ENCODE measurements at places on chromosomes 3 and 15.

DNA sequence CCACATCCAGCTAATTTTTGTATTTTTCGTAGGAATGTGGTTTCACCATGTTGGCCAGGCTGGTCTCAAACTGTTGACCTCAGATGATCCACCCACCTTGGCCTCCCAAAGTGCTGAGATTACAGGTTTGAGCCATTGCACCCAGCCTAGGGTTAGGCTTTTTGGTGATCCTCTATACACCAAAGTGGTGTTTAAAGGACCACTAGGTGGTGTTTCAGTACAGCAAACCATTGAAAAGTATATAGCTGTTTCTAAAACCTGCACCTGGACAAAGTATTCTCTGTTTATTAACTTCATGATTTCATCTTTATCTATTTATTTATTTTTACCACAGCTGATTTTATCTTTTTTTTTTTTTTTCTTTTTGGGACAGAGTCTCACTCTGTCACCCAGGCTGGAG, 68.4 kb downstream of the MINDY2 start:
- DNase-seq = no peak

DNA sequence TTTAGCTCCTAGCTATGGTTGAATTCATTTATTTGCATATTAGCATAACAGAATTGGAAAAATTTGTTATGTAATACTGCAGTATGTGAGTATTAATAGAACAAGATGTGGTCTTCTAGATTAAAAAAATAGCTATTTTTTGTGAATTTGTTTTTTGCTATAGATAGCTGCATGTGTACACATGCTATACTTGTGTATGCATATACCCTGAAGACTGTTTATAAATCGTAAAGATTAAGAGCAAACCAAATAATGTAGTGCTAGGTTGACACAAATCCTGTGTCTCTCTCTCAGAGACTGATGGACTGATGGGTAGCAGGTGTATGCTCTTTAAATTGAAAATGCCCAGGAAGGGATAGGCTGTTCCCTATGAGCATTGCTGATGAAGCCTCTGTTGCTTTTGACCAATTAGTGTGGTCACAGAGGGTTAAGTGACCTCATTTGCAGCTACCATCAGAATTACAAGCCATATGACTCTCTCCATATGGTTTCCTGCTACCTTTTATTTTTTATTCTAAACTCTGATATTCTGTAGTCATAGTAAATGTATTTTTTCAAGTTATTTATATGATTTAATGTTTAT, 9.0 kb downstream of the PLCL2 start:
- DNase-seq = no peak

DNA sequence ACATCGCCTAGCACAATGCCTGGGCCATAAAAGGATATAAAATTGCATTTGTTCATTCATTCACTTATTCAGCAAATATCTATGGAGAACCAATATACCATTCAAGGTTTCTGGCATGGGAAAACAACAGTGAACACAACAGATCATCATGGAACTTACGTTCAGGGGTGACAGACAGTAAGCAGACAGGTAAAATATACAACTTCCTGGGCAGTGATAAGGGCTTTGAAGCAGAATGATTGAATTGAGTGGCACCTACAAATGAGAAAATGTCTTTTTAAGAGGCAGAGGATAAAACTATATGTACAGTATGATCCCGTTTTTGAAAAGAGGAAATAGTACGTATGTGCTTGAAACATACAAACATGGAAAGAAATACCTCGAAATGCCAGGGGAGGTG, 39.2 kb downstream of the CMTM7 start:
- DNase-seq = no peak

DNA sequence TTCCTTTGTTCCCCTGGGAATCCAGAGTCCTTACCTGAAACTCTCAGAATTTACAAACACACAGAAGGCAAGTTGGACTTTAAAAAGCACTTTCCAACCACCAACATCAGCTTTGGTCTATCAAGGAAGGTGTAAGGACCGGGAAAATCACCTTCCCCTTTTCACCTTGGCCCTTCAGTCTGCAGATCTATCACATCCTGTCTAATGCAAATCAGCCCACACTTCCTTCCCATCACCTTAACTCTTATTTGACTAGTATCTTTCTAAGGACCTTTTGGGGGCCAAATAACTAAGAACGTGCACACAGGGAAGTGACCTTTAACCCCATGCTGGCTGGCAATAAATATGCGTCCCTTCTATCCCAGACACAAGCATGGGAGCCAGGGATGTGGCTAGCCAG, 320.6 kb downstream of the ARRDC4 start:
- no peak for DNase-seq

- no peak for DNase-seq
These were observed 536.7 kb upstream of the LMCD1 start for GRCh38 chr3:7964899-7965298.

GRCh38 chr3:157520485-157521150, 17.4 kb upstream of the VEPH1 start:
- no peak for DNase-seq

- peak; percentile 76 for DNase-seq
These were observed 6.7 kb downstream of the BCL2L10 start for GRCh38 chr15:52105846-52106245.

DNA sequence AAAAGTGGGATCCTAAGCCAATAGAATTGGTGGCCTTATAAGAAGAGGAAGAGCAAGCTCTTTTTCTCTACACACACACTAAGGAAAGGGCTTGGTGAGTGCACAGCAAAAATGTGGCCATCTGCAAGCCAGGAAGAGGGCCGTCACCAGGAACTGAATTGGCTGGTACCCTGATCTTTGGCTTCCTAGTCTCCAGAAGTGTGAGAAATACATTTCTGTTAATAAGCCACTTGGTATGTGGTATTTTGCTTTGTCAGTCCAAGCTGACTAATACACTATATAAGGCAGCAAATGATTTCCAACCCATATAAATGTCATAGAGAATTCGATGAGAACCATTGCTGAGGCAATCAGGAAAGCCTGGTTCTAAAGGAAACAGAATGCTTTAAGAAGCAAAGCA, 816.3 kb upstream of the SEMA6D start:
- no peak for DNase-seq

GRCh38 chr15:101723171-101723873, 951 bp downstream of the TARS3 start:
- no peak for DNase-seq

- no peak for DNase-seq
These were observed 163.0 kb upstream of the SLC2A2 start for GRCh38 chr3:171189394-171190080.

DNA sequence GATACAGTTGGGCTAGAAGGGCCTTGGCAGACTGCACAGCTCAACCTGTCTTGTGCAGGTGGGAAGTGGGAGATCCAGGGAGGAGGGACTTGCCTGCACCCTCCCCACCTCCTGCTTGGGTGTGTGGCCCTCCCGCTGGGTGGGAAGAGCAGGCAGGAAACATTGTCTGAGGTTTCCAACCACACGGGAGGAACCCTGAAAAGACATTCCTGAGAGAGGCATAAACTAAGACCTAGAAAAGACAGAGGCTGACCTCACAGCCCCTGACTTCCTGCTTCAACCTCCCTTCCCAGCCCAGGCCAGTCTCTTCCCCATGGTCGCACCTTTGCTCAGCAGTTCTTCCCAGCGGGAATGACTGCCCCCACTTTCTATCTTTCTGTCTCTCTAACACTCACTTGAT, 46.3 kb upstream of the INSYN1 start:
- DNase-seq = no peak

DNA sequence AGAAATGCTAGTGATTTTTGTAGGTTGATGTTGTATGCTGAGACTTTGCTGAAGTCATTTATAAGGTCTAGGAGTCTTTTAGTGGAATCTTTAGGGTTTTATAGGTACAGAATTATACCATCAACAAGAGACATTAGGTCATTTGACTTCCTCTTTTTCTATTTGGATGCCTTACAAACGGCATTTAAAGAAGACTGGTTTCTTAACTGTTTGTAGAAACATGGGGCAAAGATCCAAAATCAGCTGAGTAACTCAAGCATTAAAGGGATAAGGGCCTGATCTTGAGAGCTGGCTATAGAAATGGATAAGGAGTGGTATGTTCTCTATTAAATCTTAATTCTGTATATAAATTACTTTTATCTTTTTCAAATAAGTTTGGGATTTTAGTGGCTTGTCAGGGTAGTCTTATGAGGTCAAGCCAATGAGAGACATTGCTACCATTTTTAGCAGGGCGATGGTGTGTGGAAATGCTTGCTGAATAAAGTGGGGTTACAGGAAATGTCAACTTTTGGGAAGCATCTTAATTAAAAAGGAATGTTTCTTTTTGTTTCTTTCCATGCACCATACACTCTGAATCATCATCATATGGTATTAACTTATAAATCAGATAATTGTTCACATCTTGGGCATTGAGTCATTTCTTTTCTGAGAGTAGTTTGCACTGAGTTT, 197.7 kb upstream of the GBE1 start:
- DNase-seq = no peak

DNA sequence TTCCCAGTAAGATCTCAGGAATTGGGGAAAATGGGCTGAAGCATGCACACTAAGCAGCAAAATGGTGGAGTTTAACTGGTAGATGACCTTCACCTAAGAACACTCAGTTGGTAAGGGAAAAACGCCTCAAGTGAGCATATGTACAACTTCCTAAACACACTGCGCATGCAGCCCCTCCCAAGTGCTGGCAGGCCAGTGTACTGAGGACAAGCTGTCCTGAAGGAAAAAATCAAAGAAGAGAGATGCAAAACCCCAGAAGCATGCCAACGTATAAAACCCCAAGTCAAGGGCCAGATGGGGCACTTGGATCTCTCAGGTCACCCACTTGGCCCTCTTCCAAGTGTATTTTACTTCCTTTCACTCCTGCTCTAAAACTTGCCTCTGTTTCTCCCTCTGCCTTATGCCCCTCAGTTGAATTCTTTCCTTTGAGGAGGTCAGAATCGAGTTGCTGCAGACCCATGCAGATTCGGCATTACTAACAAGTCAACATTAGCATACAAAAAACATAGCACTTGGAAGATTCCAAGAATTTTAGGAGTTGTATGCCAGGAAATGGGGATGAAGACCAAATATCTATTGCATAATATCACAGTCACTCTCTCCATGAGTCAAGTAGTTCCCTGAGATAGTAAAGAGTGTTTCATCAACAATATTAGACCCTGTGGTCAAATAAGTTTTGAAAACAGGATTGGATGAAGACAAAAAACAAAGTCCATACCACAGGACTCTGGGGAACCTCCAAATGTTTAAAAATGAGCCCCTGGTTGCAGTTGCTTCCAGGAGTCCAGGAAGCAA, 10.8 kb upstream of the FYCO1 start:
- no peak for DNase-seq
